ENCODE measurements at places on chromosomes 7 and 10. TPM values are rescaled to one million over a fixed set of nuclear protein-coding genes. Genes with fewer than 3 reads are reported as not detected.

Gene SLC16A9
- total RNA-seq: 0.37 TPM

Gene CDK14
- total RNA-seq: 23.0 TPM

Gene C10orf62
- total RNA-seq: not detected

Gene UPF2
- total RNA-seq: 12.4 TPM

Gene FOXL3
- not detected for total RNA-seq

Gene FGF8
- total RNA-seq: not detected

Gene DNAJC2
- 13.0 TPM for total RNA-seq

Gene EPO
- total RNA-seq: not detected

Gene OR2A12
- total RNA-seq: not detected

Gene NXPH1
- total RNA-seq: not detected

Gene NPFFR1
- not detected for total RNA-seq

Gene GIMAP1
- 0.20 TPM for total RNA-seq

Gene CUBN
- total RNA-seq: 1.4 TPM

Gene COL13A1
- 7.6 TPM for total RNA-seq

Gene EPHB6
- total RNA-seq: 74.3 TPM
